ENCODE measurements at places on chromosomes 11 and 22.

- ATAC-seq = no peak
Observed at GRCh38 chr11:29328961-29329441, 687.8 kb downstream of the KCNA4 start.

DNA sequence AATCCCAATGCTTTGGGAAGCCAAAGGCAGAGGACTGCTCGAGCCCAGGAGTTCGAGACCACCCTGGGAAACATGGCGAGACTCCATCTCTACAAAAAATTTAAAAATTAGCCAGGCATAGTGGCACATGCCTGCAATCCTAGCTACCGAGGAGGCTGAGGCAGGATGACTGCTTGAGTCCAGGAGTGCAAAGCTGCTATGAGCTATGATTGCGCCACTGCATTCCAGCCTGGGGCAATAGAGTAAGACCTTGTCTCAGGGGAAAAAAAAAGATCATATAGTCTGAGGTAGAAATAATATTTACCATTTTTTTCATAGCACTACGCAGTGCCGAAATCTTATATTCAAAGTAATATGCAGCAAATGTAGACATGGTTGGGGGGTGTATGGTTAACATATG, 47.8 kb downstream of the MRTFA start:
- ATAC-seq = no peak

DNA sequence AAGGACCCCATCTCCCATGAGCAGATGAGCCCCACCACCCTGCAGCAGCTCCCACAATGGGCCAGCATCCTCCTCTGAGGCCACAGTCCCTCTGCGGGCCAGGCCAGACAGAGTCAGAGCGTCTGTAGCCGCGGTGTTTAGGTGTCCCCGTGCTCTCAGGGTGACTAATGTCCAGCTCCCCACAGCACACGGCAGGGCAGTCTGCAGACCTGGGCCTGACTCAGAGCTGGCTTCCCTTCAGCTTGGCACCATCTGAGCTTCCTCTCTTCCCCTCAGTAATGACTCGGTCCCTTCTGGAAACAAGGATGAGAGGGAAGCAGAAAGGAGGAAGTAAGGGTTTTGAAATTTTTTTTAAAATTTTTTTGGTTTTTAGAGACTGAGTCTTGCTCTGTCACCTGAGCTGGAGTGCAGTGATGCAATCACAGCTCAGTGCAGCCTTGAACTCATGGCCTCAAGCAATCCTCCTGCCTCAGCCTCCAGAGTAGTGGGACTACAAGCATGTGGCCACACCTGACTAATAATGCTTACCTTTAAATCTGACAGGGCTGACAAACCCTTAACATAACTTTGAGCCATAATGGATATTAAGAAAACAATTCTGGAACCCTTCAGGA, 28.5 kb downstream of the LRRC74B start:
- ATAC-seq = peak; percentile 41

DNA sequence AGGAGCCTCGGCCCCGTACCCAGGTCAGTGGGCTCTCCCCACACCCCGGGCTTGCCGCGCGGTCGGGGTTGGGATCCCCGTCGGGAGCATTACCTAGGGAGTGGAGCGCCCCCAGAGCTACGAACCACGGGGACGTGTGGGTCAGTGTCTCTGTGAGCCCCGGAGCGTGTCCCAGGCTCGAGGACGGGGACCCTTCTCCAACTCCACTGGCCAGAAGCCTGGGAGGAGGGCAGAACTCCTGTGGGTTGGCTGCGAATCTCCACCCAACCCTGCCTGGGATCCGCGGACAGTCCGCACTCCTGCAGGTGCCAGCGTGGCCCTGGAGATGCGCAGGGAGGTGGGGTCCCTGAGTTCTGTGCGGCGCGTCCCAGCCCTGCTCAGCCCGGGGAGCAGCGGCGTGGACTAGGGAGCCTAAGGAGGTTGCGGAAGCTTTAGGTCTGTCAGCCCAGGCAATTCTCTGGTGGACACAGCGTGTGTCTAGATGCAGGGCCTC, 346 bp downstream of the PPFIBP2 start:
- ATAC-seq = peak; percentile 6

- no peak for ATAC-seq
Observed at GRCh38 chr11:45456686-45457085, 170.5 kb upstream of the SYT13 start.

- ATAC-seq = no peak
Observed at GRCh38 chr22:49137206-49137840, 690.4 kb downstream of the BRD1 start.

DNA sequence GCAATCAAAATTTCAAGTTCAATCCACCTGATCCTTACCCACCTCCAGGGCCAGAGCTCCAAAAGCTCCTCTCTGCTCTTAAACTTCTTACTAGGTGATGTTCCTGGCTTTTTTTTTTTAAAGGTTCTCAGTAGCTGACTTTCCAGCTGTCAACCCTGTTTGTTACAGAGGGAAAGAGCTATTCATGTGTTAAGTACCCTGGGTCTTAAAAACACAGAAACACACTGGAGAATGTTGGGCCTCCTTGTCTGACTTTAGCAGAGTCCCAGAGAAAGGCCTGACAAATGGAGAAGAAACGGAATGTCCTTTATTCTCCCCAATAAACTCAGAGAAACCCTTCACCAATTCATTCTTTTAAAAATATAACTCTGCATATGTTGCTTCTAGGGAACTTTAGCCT, 3.2 kb downstream of the LRRC4C start:
- ATAC-seq = no peak

GRCh38 chr11:17722000-17722643, 2.8 kb downstream of the MYOD1 start:
- no peak for ATAC-seq

- no peak for ATAC-seq
Observed at GRCh38 chr22:39457198-39457555, 365 bp downstream of the MGAT3 start.

GRCh38 chr22:39444247-39444800, 12.5 kb upstream of the MGAT3 start:
- ATAC-seq = no peak

GRCh38 chr22:49372530-49373288, 455.0 kb downstream of the BRD1 start:
- ATAC-seq = no peak

DNA sequence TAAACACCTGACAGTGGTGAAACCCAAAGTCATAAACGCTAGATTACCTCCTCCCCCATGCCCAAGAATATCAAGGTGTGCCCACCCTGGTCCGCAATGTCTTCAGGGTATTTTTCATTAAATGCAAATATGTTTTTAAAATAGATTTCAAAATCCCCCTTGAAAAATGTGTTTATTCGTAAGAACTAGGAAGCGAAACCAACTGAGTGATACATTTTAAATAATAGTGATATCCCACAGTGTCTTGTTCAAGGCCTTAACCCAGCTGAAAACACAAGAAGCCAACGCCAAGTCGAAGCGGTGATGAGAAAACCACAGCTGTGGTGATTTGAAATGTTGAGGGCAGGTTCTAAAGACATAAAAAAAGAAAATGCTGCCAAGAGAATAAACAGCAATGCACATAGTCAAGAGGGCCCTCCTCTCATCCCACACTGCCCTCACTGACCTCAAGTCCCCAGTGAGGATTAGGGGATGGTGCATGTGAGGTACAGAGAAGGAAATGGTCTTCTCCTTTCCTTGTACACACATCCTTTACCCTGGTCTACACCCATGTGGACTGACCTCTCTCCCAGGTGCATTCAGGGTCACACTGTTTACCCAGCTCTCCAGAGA, 25.5 kb downstream of the KCNJ1 start:
- ATAC-seq = no peak

GRCh38 chr22:28246397-28246796, 327.3 kb upstream of the PITPNB start:
- ATAC-seq = no peak

GRCh38 chr11:34160049-34160721, 54.8 kb downstream of the NAT10 start:
- no peak for ATAC-seq

DNA sequence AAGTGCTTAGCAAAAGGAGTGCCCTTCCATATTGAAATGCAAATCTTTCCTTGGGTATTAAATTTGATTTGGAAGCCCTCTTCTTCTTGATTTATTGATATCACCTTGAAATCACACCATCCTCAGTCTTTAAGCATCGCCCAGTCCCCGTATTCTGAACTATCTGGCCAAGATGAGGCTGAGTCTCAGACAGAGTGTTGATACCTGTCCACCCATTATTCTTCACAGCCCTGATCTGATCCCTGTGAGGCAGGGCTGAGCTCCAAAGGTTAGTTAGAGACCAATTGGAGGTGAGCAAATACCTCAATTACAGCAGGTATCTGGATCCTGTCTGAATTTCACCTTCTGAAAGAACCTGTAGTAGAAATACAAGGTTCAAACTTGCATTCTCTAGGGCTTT, 326.3 kb downstream of the FAT3 start:
- ATAC-seq = no peak

DNA sequence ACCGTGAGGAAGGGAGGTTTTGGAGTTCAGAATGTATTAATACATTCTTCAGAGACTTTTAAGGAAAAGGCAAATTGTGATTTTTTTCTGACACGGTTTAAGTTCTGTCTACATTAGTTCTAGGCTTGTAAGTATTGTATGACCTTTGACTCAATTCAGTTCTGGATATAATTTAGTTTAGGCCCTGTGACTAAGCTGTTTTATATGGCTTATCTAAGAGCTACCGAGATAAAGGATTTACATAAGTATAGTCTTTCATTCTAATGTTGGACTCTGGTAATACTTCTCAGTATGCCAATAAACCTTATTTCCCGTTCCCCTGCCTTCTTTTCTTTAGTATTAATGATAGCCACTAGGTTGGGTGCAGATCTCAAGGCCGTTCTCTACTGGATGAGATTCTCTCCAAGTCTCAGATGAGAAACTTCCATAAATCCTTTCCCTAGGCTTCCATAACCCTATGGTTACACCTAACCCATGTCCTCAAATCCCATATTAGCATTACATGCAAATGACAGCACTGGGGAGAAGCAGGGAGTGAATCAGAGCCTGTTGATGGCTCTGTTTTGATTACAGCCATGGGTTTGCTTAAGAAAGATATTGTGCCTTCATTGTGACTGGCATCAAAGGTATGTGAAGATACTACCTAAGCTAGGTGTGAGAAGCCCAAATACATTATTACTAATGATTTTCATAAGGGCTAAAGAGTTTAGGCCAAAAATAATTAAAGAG, 38.7 kb downstream of the BARX2 start:
- ATAC-seq = no peak

DNA sequence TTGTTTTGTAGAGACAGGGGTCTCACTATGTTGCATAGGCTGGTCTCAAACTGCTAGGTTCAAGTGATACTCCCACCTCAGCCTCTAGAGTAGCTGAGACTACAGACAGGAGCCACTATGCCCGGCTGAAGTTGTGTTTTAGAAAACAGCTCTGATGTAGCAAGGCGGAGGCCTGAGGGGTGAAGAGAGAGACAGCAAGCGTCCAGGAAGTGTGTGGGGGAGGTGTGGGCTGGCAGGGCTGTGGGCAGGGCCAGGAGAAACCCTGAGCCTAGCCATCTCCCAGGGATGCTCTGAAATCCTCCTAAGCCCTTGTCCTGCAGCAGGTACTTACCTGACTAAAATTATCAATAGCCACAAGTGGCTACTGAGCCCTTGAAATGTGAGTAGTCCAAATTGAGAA, 16.1 kb upstream of the RPS3 start:
- no peak for ATAC-seq

GRCh38 chr11:7516475-7516874, 2.7 kb downstream of the PPFIBP2 start:
- no peak for ATAC-seq

DNA sequence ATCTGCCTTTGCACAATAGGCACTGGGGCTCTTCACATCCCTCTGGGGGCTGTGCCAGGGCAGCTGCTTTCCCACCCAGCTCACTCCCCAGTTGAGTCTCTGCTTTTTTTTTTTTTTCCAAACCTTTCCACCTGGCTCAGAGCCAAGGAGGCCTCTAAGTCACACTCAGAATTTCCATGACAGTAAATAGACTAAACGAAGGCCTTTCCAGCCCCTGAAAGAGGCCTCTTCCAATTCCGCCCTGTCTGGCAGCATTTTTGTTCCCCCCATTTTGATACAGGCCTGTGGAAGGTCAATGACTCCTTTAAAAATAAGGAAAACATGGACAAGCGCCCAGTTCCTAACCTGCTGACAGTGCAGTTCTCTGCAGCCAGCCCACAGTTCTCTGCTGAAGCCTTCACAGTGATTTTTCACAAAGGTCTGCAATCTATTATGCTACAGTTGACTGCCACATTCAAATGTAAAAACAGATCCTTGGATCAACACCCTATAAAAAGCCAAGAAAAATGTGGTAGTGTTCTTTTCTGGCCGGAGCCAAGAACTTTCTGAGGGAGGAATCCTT, 107.5 kb upstream of the SESN3 start:
- ATAC-seq = peak; percentile 75

DNA sequence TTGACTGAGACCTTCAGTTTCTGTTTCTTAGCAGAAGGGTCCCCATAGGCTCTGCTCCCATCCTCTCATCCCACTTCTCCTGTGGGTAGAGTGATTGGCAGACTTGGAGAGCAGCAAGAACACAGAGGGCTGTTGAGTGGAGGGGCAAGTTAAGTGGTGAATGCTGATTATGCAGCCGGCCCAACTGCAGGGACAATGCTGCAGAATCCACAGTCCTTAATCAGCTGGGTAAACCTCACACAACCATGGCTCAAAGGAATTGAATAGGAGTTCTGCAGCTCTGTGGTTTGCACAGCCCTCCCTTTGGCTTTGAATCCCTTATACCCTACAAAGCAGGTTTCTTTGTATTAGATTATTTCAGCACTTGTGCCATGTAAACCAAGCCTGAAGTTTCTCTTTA, 161.1 kb downstream of the NAV2 start:
- ATAC-seq = no peak

DNA sequence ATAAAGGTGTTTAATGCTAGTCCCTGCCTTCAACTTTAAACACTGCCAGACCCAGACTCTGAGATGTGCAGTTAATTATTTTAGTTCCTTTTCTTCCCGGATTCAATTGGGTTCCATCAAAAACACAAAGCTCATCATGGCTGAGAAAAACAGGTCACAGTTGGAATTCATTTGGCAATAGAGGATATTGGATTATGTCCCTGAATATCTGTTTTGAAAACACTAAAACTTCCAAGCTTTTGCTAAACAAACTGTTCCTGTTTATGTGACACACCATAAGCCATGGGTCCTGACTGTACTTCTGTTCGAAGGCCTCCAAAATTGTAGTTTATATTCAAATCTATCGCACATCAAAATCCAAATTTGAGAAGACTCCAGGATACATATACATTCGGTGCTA, 150.7 kb downstream of the TRPC6 start:
- ATAC-seq = no peak

GRCh38 chr22:39518996-39519680, 1.2 kb upstream of the ATF4 start:
- no peak for ATAC-seq

All from gastroesophageal sphincter (tissue), 4 donors.